GM12864 (cell line): ENCODE measurements at places on chromosomes 12 and 14.

- DNase-seq = no peak
Observed at GRCh38 chr12:49706351-49707127, 666 bp downstream of the FMNL3 start.

DNA sequence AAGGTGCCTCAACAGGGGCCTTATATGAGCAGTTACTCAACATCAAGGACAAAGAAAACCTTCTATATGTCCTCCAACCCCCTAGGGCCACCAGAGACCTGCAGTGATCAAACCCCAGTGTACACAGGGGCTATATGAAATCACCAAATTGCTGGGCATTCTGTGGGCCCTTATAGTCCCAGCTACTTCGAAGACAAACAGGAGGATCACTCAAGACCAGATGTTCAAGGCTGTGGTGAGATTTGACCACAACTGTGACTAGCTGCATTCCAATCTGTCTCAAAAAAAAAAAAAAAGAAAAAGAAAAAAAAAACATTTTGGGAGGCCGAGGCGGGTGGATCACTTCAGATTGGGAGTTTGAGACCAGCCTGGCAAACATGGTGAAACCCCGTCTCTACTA lies 51.0 kb upstream of the PRB2 start:
- DNase-seq = no peak

DNA sequence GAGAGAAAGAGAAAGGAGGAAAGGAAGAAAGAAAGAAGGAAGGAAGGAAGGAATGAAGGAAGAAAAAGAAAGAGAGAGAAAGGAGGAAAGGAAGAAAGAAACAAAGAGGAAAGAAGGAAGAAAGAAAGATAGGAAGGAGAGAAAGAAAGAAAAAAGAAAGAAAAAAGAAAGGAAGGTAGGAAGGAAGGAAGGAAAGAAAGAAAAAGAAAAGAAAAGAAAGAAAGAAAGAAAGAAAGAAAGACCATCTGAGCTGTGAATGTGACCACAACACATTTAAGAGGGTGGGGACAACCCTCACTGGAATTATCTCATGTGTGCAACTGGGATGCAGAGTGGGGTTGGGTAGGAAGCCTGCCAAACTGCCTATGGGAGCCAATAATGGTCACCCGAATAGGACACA lies 36.0 kb upstream of the BATF start:
- DNase-seq = no peak

GRCh38 chr12:93256256-93256969 lies 121.3 kb upstream of the NUDT4 start:
- no peak for DNase-seq

GRCh38 chr12:92722897-92723296 lies 20.1 kb downstream of the PLEKHG7 start:
- no peak for DNase-seq

DNA sequence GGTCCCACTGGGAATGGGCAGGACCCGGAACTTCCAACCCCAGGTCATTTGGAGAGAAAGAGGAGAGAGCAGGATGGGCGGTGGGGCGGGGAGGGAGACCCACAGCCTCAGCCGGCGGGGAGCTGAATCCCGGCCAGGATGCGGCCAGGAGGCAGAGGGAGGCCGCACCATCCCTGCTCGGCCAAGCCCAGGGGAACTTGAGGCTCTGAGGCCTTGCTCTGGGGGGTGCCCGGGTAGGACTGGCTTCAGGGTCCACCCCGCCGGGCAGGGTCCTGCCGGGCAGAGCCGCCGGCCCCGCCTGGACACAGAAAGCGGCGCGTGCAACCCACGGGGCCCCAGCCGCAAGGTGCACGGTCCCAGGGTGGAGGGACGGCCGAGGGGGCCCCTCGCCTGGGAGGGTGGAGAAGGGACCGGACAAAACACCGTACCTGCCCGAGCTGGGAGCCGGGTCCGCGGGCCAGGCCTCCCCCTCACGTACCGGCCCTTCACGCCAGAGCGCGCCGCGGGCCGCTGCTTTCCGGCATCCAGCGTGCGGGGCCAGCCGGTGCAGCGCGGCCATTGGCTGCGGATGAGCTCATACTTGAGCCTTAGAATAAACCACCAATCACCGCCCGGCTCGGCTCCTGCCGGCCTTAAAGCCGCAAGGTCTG lies at the start of gene RPS6KL1:
Gene RPS6KL1 (minus strand): TSS at position 509 of the 650 bp plus-strand sequence. CDS start 1,719 bp downstream, outside the sequence.
- no peak for DNase-seq

DNA sequence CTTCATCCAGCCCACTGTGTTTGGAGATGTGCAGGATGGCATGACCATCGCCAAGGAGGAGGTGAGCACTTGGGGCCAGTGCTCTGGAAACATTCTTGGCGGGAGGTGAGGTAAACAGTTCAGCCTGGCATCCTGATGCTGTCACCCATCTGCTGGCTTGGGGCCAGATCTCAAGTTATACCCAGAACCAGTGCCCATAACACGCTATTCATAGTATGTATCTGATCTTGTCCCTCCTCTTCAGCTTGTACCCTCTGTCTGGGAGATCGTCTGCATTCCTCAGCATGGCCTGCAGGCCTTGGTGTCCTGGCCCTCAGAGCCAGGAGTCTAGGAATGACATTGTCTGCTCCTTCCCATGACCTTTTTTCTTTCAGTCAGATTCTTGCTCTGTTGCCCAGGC lies 31.4 kb downstream of the ALDH2 start:
- DNase-seq = no peak

GRCh38 chr14:69698572-69698971 lies 68.4 kb upstream of the SRSF5 start:
- no peak for DNase-seq

DNA sequence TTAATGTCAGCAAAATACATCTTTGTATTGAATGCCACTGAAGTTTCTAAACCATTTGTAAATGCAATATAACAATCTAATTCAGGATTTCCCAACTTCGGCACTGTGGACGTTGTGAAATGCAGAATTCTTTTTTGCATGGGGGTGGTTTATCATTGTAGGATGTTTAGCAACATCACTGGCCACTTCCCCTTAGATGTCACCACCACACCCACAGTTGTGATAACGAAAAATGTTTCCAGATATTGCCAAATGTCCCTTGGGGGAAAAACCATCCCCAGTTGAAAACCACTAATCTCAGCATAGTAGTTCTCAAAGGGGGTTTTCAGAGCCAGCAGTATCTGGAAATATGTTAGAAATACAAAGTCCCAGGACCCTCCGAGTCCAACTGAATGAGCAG lies 203.3 kb downstream of the NAV3 start:
- no peak for DNase-seq

DNA sequence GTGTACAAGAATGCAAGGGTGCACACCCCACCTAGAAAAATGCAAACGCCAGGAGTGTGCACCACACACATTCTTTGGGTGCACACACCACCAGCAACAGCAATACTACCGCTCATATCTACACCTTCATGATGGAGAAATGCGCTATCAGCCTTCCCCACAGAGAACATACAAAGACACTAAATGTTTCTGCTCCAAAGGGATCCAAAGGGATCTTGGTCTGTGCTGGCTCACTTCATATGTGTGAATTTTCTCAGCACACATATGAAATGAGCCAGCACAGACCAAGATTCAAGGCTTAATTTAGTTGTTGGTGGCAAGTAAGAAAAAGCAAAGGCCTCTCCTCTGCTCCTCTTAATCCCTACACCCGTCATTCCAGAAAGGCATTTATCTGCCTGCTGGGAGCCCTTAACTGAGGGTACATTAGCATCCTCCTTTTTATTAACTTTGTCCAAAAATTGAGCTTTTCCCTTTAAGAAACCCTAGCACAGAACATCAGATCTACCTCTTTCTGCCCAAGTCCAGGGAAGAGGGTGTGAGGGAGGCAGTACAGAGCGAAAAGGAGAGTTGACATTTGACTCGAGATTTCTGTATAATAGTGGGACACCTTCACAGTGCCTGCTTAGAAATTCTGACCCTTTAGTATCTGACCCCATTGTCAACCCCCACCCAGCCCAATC lies 8.3 kb downstream of the BMP4 start:
- DNase-seq = no peak
